Spinal cord (tissue), 10 donors: ENCODE measurements at places on chromosomes 1 and 21. TPM values are rescaled to one million over a fixed set of nuclear protein-coding genes. Genes with fewer than 3 reads are reported as not detected.

MMEL1 gene
- total RNA-seq = 3.9 TPM

SLC30A10 gene
- total RNA-seq = 19.6 TPM

DNA sequence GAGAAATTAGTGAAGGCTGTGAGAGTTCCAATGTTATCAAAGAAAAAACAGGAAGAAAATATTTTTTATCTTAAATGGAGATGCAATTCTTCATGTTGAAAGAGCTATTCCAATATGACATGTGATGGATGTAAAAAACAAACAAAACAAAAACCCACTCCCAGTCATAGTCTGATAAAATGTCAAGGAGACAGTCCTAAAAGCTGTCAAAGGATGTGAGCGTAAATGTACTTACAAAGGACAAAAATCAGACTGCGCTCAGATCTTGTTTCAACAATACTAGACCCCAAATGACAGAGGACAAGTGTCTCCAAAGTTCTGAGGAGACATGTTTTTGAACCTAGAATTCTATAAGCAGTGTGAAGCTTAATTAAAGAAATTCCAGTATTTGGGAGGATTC is 265.8 kb downstream of the PLPP3 start:
- H3K27ac ChIP-seq = no peak overlapping the region
- no peaks in the 10 kb centered on the region for H3K4me1 ChIP-seq
- H3K36me3 ChIP-seq = no peaks in the 10 kb centered on the region
- no peak for DNase-seq
- no peaks in the 10 kb centered on the region for H3K27me3 ChIP-seq

LEFTY1 gene
- 0.77 TPM for total RNA-seq

CPLANE2 gene
- total RNA-seq = 13.3 TPM

FRRS1 gene
- total RNA-seq = 8.7 TPM

CD53 gene
- total RNA-seq = 18.4 TPM

DNA sequence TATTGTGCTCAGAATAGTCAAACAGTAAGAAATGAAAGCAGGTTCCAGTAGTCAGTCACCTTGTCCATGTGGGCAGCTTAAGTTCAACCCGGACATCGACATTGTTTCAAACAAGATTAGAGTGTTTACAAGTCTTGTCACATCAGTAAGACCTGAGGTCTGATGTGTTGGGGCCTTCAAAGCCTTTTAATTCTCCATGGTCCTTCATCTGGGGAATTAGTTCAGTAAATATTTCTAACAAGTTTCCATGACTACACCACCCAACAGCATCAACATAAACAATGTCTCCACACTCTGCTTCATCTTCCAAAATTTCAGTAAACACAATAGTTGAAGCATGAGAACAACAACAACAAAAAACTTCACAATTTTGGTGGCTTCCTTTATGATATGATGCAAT is 15.1 kb upstream of the ADORA1 start:
- no peak overlapping the region for H3K4me3 ChIP-seq
- H3K27me3 ChIP-seq = peaks cover 1% of the 10 kb centered on the region
- H3K4me1 ChIP-seq = peaks cover 1% of the 10 kb centered on the region
- no peaks in the 10 kb centered on the region for H3K36me3 ChIP-seq
